NCI-H2171 treated with DMSO at 0.1 percent for 48 hours (cell line): ENCODE measurements at places on chromosomes 5 and 9.

- peak; percentile 86 for DNase-seq
Measured at GRCh38 chr9:2157277-2158110, 142.3 kb downstream of the SMARCA2 start.

DNA sequence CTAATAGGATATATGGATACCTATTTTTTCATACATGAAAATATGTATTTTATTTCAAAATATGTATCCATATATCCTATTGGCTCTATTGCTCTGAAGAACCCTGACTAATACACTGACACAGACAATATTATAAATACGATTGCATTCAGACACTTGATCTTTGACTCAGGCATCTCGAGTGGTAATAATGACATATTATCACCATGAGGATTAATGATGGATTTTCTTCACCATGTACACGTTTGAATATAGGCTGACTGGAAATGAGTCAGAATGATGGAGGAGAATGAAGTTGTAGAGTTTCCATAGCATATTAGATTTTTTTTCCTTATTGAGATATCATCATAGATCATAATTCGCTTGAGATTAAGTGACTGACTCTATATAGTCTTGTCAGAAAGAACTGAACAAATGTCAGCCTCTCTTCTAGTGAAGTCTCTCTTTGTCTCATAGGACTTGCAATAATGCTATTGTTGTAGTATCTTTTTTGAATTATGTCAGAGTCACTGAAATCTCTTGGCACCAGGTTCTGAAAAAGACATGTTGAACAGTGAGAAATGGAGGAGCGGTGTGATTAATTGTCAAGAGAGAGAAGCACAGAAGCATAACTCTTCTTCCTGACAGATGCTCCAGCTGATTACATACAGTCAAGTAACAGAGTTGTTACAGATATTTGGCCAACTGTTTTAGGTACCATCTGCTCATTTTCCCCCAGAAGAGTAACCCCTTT lies 41.4 kb upstream of the SLCO6A1 start:
- peak; percentile 78 for DNase-seq

- peak; percentile 67 for DNase-seq
Measured at GRCh38 chr9:137311171-137311985, 9.3 kb upstream of the NRARP start.

DNA sequence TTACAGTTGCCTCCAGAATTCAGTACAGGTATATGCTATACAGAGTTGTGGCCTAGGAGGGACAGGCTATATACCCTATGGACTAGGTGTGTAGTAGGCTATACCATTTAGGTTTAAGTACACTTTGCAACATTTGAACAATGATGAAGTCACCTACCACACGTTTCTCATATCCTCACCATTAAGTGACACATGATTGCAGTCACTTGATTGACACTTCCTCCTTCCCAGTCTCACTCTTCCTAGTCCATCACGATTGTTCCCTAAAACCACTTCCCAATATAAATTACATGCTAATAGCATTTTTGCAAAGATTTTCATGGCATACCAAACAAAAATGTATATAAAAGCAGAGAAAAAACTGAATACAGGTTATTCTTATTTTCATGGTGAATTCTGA lies 312.2 kb downstream of the EPB41L4A start:
- no peak for DNase-seq

DNA sequence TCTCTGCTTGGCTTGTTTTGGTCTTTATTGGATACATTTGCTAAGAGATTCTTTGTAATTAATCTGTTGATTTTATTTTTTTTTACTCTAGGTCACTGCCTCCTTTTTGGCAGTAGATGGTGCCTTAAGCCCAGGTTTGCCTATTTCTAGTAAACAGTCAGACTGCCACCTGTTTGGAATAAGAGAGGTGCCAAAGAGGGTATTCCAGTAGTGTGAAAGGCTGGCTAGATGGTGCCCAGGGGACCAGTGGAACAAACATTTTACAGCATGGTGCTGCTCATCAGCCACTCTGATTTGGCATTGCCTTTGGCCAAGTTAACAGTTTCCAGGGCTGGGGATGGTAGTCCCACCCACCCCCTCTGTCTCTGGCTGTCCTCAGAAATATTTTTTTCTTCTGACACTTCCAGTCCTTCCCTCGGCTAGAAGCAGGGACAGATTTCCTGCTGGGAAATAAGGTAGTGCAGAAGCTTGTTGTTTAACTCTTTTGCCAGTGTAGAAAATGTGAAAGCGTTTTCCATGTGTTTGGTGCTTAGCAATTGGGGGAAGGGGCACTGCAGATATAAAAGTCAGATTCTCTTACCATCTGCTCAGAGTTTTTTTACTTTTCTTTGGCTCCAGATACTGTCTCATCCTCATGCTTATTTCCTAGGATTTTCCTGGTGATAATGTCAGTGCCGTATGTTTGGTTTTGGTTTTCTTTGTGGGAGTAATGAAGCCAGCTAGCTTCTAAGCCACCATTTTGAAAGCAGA lies 36.6 kb upstream of the FBXL7 start:
- peak; percentile 66 for DNase-seq

DNA sequence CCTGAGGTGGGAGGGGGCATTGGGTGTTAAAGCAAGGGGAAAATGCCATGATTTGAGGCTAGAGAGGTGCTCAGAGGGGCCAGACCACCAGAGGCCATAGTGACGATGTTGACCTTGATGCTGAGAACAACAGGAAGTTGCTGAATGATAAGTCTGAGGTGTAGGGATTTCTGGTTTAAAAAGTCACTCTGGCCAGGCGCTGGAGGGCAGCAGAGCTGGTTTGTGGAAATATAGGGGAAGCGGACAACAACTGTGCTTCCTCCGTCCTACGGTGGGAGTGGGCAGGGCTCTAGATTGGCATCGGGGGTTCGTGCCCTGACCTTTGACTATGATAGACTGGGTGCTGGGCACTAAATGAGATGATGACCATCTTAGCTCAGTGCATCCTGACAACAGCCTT lies 44.7 kb downstream of the STOM start:
- DNase-seq = no peak

DNA sequence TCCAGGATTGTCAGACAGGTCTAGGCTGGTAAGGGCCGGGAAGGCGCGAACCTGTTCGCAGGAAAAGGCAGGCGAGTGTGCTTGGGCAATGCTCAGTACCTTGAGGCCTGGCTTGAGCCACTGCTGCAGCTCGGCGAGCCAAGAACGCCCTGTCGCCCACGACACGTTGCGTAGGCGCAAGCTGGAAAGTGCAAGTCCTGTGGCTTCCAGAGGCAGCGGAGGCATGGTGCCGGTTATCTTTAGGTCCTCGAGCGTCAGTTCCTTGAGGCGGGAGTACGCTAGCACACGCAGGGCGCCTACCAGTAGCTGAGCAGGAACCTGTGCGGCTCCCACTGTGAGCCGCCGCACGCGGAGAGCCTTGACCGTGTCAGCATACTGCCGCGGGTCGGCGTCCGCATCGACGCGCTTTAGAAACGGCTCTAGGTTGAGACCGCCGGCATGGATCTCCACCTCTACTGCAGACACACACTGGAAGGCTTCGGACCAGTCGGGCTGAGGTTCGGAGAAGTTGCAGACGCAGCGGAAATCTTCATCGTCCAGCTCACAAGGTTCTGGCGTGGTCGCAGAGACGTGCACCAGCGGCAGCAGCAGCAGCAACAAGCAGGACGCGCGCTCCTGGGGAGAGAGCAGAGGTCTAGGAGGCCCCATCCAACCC lies 482 bp downstream of the CD14 start:
- DNase-seq = peak; percentile 7

- DNase-seq = no peak
Measured at GRCh38 chr5:42756606-42757601, at the start of gene CCDC152. TSS of gene CCDC152 (plus strand) at chr5:42756818. CDS start at chr5:42759122, 2,304 bp downstream.

GRCh38 chr5:151692312-151692711 lies 5.6 kb upstream of the SPARC start:
- DNase-seq = no peak

- DNase-seq = no peak
Measured at GRCh38 chr5:17401470-17402288, 96.4 kb upstream of the TAF11L2 start.
